ENCODE measurements at places on chromosomes 1 and 21.

DNA sequence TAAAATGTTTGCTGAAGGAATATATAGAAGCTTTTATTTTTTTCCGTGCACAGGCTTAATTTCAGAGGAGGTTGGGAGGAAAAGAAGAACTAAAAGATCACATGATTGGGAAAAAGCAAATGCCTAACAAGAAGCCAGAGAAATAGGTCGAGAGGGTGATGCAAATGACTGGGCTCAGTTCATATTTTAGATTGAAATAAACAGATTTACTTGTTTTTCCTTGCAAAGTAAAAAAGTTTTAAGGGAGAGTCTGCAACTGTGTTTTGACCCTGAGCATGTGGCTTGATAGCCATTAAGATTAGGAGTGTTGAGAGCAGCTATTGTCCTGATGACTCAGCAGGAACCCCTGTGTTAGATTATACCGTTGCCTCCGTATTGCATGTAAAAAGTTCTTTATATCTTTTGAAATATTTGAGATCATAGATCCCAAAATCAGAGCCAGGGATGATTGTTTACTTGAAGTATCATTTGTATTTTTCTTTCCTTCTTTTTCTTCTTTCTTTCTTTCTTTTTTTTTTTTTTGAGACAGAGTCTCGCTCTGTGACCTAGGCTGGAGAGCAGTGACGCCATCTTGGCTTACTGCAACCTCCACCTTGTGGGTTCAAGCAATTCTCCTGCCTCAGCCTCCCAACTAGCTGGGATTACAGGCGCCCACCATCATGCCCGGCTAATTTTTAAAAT lies 20.2 kb downstream of the CLIC4 start:
- no peak for DNase-seq

- no peak for DNase-seq
Observed at GRCh38 chr1:235402457-235403200, 35.4 kb downstream of the TBCE start.

- no peak for DNase-seq
Observed at GRCh38 chr1:55305735-55306134, 90.6 kb upstream of the USP24 start.

DNA sequence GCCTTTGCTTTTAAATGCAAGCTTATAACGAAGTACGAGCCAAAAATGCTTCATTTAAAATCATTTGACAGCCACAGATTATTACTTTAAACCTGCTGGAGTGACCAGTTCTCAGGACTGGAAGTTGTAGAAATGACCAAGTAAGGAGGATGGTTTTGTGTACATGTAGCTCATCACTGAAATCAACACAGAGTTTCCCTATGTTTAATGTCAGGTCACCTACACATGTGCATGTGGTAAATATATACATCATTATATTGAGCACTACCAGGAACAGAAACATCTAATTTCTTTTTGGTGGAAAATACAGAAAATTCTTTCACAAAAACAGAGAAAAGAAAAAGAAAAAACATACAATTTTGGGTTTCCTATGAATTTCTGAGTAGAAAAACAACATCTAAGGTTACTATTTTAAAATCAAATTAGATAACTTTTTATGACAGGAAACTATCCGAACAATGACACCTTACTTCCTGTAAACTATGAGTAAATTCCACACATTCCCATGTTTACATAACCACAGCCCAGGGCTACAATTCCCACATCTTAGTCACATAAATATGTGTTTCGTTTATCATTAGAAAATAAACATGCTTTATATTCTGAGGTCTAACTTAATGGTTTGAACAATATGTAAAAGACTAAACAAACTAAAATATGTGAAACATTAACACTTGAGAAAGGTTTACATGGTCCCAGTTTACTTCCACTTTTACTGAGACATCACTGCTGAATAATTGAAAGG lies 73.6 kb downstream of the ZNF281 start:
- DNase-seq, result no peak

- no peak for DNase-seq
Observed at GRCh38 chr1:202145068-202145743, 669 bp upstream of the ARL8A start.

GRCh38 chr1:212670301-212670700 lies 29.3 kb downstream of the BATF3 start:
- DNase-seq, result no peak

DNA sequence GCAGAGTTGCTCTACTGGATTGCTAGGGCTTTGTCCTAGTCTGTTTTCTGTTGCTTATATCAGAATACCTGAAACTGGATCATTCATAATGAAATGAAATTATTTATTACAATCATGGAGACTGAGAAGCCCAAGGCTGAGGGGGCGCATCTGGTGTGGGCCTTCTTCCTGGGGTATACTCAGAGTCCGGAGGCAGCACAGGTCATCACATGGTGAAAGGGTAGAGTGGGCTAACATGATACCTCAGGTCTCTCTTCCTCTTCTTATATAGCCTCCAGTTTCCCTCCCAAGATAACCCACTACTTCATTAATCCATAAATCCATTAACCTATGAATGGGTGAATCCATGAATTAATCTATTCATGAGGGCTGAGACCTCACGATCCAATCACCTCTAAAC lies 667.6 kb upstream of the NCAM2 start:
- no peak for DNase-seq

DNA sequence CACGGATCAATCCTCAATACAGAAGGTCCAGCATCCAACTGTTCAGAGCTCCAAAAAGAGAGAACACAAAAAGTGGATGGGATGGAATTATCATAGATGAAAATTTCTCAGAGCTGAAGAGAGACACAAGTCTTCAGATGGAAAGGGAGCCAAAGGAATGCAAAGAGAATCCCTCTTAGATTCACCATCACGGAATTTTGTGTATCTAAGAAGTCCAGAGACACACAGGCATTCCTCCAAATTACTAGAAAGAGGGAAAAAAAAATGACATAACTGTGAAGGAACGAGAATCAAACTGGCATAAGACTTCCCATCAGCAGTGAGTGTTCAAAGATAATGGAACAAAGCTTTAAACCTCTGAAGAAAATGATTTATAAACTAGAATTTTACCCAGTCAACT lies 101.2 kb downstream of the ZSCAN20 start:
- no peak for DNase-seq

- no peak for DNase-seq
Observed at GRCh38 chr1:247390996-247391395, 25.0 kb upstream of the NLRP3 start.

GRCh38 chr1:214377485-214377884 lies 96.5 kb downstream of the SMYD2 start:
- no peak for DNase-seq

DNA sequence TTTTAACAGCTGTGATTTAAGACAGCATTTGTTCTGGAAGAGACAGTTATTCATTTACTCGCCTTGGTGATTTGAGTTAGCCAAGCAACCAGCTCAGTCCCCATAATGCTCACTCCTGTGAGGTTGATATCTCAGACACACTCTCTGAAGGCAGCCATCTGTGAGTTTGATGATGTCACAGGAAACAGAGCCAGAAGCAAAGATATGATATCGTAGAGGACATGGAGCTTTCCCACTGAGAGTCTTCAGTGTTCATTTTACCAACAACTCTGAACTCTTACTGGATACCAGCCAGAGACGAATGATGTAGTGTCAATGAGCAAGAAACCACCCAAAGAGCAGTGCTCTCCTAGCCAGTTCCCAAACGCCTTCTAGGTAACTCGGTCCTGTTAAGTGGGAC lies 219.4 kb downstream of the SLC35F3 start:
- DNase-seq, result no peak

DNA sequence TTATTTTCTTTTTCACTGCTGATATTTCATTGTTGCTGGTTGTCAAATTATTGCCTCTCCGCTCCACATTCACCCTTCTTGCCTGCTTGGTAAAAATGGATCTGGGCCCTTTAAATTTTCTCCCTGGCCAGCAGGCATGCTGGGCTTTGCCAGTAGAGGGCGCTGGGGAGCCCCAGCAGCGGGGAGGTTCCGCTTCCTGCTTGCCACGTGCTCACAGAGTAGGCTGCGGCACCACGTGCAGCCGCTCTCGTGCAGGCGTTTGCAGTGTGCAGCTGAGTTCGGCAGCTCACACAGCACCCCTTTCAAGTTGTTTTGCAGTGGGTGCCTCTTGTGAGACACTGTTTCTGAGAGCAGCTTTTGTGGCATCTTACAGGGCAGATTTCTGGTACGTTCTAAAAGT lies at the start of gene ACTL8:
Gene ACTL8, plus strand, starts transcription at position 214 of the 400 bp plus-strand sequence. CDS start 67,676 bp downstream, outside the sequence.
- DNase-seq, result no peak

DNA sequence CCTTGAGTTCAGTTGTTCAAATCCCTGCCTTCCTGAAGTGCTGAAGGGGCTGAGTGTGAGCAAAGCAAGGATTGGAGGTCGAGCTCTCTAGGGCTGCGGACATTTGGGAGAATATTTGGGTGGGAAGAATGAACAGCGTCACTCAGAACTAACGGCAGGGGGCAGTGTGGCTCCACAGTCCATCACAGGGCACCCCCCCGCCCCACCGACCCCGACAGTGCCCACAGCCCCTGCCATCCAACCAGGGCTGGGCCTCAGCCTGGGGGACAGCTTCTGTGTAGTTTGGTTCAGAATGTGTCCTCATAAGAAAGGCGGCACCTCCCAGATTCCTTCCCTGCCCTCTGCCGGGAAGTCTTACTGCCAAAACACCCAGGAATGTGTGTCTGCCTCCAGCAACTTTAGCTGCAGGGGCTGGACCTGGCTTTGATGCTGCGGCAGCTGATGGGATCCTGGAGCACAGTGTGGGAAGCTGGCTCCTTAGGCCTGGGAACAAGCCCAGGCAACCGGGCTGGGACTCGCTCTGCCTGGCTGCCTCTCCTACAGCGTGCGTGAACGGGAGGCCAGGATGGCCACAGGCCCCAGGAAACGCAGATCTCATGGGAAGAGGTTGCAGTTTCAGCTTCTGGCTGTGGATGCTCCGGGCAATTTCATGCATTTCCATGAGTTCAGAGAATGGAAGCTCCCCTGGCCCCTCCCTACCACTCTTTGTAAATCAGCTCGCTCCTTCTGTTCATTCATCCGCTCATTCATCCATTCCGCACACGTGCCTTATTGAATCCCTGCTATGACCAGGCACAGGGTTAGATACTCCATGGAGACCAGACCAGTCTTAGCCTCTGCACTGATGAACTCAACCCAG lies 104.9 kb upstream of the TMPRSS2 start:
- peak; percentile 99 for DNase-seq

DNA sequence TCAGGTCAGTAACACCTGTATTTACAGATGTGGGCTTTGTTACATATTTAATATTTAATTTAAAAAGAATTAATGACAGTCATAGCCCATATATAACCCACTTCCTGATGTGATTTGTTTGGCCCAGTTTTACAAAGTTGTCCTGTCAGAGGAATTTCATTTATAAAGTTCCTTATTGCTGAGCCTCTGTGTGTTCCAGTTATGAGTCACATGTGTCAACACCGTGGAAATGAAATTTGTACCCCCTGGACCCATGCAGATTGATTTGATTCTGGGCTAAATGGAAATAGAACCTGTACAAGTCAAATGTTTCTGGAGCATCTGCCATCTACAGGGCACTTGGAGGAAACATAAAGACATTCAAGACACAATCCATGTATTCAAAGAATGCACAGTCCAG lies 149.2 kb downstream of the CACNA1E start:
- DNase-seq, result no peak

DNA sequence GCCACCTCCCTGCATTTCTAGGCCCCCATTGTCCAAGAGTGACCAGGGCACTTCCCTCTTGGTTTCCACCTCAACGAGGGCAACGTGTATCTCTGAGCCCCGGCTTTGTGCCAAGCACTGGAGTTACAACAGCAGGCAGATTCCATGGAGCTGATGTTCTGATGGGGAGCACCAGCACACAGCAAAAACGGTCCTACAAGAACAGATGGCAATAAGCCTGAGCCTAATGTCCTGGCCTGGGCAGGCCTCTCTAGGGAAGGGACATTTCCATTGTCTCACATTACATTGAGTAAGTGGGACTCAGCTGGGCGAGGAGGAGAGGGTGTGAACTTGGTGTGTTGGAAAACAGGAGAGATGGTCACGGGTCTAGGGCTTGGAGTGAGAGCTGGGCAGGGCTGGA lies 27.2 kb upstream of the NPPB start:
- DNase-seq, result no peak

DNA sequence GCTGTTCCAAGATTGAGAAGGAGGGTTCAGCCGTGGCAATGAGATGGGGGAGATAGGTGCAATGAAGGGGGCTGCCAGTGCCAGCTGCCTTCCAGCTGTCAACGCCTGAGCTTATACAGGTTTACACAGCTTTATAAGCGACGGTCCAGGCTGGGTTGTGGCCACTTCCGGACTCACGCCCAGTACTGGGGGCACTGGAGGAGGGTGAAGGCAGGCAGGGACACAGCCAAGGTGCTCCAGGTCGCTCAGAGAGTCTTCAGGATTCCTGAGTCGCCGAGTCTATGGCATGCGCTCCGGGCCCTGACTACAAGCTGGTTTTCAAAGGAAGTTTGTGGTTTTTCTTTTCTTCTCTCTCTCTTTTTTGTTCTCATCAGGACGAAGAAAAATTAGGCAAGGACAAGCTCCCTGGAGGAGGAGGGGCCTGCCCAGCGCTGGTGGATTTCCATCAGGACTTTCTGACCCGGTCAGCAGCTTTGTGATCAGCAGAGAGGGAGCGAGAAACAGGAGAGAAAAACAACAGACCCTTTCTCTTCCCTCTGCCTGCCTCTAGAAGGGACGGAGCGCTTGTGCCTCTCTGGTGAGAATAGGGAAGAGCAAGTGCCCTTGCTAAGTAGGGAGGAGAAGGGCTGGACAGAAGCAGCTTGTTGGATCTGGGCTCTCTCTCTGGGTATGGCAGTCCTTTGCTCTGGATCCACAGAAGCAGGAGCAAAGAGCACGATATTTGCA lies at the start of gene MINDY1:
Gene MINDY1, minus strand, starts transcription at position 576 of the 726 bp plus-strand sequence. CDS start 4,285 bp downstream, outside the sequence.
- DNase-seq, result peak; percentile 77

GRCh38 chr1:223556414-223557129 lies 108.9 kb downstream of the CAPN8 start:
- no peak for DNase-seq

DNA sequence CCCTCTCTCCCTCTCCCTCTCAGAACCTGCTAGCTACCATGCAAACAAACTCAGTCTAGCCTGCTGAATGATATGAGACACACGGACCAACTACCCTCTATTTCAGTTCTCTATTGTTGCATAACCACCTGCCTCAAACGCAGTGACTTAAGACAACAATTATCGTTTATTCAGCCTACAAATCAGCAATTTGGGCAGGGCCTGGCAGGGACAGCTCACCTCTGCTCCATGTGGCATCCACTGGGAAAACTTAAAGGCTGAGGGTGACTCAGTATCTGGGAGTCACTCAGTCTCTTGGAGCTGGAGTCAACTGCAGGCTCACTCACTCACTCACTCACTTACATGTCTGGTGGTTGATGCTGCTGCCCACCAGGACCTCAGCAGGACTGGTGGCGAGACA lies 121.3 kb downstream of the SEC16B start:
- DNase-seq, result no peak

DNA sequence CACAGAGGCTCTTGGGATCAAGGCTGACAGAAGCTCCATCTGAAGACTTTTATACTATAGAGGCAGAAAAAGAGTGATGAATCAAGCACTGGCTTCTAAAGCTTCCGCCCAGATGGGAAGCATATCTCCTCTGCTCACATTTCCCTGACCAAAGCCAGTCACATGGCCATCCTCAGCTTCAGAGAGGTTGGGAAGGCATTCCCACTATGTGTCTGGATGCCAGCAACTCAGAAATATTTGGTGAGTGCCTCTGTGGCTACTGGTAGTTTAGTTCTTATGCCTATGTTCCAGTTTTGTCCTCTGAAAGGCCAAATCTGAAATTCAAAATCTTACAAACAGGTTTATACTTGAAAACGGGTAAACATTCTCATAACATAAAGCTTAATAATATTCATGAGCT lies 9.9 kb upstream of the DISC1 start:
- DNase-seq, result no peak

Data from GM04504 (cell line).